Cortex of kidney (tissue), 1 donor: ENCODE measurements at places on chromosomes 7 and 10.

DNA sequence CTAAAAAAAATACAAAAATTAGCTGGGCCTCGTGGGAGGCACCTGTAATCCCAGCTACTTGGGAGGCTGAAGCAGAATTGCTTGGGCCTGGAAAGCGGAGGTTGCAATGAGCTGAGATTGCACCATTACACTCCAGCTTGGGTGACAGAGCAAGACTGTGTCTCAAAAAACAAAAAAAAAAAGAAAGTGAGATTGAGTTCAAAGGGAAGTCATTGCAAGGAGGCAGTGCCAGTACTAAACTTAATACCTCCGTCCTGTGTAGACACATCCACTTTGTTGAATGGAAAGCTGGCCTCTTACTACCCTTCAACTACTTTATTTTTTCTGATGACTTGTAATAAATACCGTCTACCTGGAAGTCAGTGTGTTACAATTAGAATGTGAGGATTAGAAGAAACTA is 31.0 kb downstream of the AHCYL2 start:
- no peak for DNase-seq

DNA sequence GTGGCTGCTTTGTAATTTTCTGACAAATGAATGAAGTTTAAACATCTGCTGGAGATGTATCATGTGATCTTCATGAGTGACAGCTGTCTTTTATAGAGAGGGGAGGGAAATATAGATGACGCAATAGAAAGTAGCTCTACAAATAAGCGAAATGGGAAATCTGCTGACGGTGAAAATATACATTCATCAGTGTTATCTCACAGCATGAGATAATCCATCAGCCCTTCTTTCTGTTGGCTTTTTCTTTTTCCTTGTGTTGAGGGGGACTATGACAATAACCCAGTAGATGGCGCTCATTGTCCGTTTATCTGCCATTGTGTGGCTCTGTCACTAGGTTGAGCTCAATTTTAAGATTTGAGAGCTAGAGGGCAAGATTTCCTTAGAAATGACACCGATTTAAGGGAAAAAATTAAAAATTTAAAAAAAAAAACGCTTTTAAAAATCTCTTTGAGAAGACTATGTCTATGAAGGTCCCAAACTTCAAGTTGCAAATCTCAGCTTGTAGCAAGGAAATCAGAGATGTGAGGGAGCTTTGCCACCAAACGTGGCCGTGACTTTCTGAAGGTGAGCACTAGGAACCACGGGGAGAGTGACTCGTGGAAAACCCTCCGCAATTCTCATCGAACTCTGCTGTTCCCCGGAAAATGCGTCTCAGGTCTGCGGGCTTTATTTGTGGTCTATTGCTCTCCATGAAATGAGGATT is 114.6 kb upstream of the SFMBT2 start:
- DNase-seq, result no peak

DNA sequence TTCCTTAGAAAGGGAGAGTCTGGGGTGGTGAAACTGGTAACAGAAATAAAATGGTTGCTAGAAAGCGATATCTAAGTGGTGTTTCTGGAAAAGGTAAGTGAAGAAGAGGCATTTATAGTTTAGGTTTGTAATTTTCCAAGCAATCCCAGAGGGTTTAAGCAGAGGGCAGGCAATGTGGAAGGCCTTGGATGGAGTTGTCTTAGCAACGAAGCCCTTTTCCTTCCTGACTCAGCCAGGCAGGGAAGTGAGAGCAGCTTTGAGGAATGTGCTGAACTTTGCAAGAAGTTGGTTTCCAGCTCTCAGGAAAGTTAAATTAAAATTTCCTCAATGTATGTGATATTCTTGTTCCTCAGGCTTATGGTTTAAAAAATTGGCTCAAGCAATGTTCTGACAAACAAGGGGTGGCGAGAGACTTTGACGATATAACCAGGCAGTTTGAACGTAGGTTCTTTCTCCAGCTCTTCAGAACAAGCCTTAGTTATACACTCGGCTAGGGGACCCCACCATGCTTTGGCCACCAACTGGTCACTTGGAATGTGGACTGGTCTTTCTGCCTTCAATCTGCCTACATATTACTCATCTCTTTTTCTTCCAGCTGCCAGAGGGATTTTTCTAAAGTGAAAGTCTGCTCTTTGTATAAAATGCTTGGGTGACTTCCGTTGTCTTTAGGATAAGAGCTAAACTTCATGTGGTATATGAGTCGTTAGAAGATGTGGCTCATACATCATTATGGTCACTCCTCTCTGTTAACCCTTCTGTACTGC is 66.9 kb upstream of the SLC25A13 start:
- DNase-seq, result no peak

GRCh38 chr10:29332061-29332760 is 43.3 kb downstream of the LYZL1 start:
- no peak for DNase-seq

DNA sequence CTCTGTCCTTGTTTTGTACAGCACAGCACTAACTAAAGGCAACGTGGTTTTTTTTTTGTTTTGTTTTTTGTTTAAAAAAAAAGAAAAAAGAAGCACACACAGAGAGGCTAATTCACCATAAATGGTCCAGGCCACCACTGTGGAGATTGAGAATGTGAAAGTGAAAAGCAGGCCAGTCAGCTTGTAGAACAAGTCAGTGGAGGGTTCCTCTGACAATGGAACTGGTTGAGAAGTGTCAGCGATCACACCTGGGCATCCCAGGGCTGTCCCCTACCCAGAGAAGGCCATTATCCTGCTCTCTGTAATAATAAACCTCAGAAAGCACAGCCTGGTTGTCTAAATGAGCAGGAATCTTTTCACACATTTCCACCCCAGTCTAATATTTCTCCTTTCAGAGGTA is 119.6 kb upstream of the ZNF438 start:
- DNase-seq, result no peak

DNA sequence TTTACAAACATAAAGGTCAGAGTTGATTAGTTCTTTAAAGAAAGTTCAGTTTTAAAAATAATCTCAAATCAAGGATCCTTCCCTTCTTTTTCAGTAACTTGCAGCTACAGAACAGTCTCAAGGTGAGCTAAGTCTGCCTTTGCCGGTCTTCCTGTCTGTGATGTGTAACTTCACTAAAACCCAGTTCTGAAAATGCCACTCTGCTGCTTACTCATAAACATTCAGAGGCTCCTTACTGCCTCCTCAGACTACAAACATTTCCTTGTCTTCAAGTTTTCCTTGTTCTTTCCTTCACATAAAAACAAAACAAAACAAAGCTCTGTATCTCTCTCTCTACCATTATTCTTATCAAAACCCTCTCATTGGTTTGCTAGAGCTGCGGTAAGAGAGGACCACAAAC is 128.7 kb downstream of the ETV1 start:
- DNase-seq, result no peak

DNA sequence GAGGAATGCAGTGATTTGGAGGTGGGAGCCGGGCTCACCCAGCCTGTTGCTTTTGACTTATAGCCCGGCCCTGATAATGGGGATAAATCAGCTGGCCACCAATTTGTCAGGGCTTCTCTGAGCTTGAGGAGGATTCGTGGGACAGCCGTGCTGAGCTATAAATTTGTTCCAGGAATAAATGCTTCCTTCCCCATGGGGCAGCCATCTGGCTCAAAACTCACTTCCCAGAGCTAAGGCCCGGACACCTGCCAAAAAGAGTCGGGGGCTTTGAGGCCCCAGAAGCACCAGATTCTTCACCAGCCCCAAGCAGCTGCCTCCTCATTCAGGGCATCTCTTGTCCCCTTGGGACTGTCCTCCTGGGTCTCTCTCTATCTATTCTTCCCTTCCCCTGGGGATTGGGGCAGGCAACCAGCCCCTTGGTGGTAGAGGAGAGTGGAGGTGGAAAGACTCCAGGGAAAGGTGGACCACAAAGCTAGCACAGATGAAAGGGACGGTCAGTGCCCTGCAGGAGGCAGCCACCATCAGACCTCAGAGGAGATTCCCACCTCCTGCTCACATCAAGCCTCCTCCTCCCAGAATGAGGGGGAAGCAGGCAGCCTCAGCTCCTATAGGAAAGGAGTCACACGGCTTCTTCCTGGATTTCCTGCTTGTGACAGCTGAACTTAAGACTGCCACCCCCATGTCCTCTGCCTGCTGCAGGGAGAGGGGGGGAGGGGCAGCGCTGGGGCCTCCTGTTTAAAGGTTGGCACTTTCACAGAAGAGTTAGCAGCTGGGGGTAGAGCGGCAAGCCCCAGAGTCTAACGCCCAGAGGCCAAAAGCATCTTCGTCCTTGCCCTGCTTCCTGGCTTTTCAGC is 44.2 kb upstream of the LRRC4 start:
- no peak for DNase-seq

GRCh38 chr7:77239471-77239870 is 39.9 kb upstream of the FGL2 start:
- no peak for DNase-seq

DNA sequence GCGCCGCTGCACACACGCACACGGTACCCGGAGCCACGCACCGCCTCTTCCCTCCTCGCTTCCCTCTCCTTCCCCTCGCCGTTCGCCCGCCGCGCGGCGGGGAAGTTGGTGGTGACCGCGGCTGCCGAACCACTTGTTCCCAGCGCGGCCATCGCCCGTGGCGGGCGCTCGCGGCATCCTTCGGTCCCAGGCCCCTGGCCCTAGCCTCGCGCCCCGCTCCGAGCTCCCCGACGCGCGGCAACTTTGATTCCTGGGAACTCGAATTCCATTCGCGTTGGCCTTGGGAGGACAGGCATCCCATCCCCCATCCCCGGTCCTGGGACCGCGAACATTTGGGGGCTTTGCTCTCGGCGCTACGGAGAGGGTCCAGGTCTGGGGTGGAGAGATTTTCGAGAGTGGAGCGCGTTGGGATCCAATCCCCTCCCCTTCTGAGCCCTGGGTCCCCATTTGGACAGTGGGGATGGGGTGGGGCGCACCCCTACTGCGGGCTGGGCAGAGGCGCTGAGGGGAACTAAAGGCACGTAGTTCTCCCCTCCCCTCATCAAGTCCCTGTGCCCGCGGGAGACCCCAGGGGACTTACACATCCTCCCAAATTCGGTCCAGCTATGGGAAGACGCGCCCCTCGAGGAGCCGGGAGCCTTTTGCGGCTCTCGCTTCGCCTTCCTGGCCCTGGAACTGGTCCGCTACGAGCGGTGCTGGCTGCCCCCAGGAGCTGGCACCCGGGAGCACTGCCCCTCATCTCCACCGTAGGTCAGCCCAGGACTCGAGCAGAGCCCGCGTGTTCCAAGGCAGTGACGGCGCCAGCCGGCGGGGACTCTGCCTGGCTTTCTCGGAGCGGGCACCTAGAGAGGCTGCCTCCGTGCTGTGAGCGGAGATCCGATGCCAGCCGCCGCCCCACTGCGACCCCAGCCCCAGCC is 834 bp downstream of the CDH23 start:
- no peak for DNase-seq

DNA sequence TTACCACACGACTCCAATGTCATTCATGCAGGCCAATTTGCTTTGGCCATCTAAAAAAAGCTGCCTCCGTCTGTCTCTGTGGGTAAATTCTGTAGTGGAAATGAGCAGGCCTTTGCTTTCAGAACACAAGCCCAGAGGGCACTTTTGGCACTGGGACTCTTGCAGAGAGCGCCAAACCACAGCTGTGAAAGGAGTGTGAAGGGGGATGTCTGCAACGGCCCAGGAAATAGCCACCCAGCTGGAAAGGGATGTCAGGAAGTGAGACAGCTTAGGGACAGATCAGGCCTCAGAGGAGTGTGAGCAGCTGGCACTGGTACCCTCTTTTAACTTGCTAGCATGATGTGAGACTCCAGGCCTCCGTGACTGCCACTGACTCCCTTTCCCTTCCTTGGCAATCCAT is 152.4 kb downstream of the DKK1 start:
- no peak for DNase-seq

DNA sequence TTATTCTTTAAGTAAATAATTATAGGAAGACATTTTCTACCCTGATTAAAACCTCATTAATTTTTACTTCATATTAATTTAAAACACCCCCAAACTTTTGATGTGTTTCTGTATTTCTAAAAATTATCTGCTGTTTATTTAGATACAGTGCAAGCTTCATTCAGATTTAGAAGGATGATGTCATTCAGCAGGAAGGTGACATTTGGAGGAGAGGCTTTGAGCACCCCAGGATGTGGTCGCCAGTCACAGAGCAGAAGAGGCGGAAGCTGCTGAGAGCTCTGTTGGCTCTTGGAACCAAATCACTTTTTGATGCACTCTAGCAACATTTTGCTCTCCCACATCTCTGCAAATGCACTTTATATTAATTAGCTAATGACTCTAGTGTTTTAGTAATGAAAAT is 233.9 kb upstream of the CACNA2D1 start:
- no peak for DNase-seq

DNA sequence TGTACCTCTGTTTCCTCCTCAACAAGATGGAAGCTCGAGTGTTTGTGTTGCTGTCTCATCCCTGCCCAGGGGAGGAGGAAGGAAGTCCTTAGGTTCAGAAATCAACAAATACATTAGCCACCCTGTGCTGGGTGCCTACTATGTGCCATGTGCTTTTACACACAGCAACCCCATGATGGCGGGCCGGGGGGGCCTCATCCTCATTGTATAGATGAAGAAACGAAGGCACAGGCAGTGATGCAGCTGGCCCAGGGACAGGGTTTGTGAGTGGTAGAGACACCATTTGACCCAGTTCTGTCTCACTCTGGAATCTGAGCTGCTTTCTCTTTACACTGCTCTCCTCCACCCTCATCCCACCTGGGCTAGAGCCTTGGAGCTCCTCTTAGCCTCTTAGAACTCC is 1.9 kb upstream of the CALHM2 start:
- no peak for DNase-seq

DNA sequence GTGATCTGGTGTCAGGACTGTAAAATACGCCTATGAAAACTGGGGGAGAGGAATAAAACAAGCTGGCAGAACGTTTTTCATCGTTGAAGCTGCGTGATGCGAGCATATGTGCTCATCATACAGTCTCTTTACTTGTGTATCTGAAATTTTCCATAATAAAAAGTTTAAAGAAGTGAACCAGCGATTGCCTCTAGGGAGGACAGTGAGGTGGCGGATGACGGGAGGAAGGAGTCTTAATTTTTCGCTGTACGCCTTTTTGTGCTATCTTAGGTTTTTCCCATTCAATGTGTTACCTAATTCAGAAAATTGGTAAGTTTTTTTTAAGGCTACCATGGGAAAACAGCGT is 891 bp upstream of the WAPL start:
- DNase-seq, result no peak

DNA sequence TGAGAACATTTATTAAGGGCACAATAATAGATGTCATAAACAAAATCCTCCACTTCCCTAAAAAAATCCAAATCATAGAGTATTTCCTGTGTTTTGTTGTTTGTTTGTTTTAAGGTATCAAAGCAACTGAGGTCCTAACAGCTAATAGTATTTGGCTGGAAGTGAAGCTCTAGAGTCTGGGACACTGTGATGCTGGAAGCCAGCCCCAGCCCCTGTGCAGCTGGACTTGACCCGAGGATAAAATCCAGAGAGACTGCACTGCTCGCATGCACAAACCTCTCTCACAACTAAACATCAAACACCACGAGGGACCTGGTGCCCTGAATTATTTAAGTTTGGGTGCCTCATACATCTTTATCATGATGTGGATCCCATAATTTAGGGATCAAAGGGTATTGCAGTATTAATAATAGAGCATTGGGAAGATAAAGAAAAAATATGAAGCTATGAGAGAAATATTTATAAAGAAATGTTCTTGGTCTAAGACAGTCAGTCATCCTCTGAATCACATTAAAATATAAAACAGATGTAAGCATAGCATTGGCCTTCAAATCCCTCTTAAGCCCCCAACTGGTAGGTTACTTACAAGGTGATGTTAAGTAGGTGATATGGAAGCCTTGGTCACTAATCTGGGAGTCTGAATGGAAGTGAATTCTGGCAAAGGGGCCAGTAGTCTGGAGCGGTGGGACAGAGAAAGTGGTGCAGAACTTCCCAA is 44.4 kb downstream of the CUBN start:
- DNase-seq, result no peak
